ENCODE measurements at places on chromosomes 5 and 9.

- no peak for DNase-seq
Measured at GRCh38 chr5:109688630-109688969, 1.1 kb upstream of the MAN2A1 start.

GRCh38 chr5:15831408-15831807 lies 331.4 kb downstream of the FBXL7 start:
- no peak for DNase-seq

- no peak for DNase-seq
Measured at GRCh38 chr5:180090769-180091546, 19.4 kb upstream of the RNF130 start.

DNA sequence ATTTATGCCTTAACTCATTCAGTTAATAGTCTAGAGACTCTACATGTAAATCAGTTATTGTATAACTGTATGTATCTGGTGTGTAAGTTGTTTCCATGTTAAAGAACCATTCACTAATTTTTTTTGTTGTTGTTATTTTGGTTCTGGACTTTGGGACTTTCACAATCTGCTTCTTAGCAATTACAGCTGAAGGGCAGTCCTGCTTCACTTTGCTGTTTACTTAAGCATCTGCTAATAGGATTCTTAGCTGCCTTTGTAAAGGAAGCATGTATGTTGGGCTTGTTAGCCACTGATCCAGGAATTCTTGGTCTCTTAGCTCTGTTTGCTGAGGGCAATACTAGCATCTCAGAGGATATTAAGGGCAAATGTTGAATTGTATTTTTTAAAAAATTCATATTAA lies 97.0 kb downstream of the FOCAD start:
- no peak for DNase-seq

- no peak for DNase-seq
Measured at GRCh38 chr9:135297456-135298075, 182.0 kb upstream of the PPP1R26 start.

DNA sequence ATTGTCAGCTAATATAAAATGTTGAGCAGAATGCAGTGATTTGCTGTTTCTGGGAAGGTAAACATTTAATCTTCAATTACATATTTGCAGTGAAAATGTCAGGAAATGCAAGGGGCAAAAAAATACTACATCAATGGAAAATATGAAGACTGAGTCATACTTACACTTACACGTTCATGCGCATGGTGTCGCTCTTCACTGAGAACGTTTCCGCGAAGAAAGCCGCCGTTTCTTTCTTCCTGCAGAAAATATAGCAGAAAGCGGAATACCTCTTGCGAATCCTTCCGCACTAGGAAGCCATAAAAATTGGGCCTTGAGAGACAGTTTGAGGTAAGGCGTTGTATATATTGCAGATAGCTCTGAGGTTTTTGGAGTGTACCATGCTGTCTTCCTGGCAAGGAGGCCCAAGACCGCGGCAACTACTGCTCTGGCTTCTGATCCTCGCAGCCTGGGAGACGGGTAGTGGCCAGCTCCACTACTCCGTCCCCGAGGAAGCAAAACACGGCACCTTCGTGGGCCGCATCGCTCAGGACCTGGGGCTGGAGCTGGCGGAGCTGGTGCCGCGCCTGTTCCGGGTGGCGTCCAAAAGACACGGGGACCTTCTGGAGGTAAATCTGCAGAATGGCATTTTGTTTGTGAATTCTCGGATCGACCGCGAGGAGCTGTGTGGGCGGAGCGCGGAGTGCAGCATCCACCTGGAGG lies at the start of gene PCDHA13:
TSS of gene PCDHA13 (plus strand) at position 236 of the 702 bp plus-strand sequence. CDS start at position 381, 145 bp downstream.
- no peak for DNase-seq

DNA sequence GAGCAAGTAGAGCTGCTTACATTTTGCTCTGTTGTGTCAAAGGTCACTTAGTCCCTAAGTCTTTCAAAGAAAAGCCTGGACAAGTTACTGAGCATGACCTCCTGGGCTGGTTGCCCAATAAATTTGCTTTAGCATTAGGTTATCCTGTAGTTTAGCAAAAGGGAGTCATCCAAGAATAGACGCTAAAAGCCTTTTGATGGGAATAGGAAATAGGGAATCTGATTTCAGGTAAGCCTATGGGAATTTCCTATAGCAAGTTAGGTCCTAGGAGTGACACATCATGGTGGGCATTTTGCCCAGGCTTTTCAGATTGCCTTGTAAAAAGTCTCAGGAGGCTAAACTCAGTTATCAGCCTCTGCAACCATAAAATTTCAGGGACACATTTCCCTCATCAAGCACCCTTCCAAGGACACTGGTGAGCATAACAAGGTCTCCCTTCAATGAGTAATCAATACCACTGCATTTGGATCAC lies 67.6 kb upstream of the RANBP3L start:
- DNase-seq = no peak

- no peak for DNase-seq
Measured at GRCh38 chr5:7473668-7474215, 77.8 kb downstream of the ADCY2 start.

DNA sequence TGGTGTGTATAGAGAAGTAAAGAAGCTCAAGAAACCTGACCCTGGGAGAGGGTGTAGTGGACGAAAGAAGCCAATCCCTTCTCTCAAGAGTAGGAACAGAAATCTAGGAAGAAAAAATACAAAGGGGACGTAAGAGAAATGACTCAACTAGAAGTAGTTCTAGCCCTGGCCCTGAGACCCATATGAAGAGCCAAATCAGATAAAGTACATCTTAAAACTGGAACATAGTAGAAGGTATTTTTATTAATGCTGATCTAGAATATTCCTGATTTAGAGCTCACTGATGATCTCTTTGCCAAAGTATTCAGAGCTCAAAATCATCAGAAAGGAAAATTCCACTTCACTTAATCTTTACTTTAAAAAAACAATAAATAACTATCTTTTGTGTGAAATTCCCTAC lies 184.8 kb downstream of the MLLT3 start:
- DNase-seq = no peak

GRCh38 chr9:110298043-110298605 lies 39.5 kb downstream of the TXNDC8 start:
- DNase-seq = no peak

DNA sequence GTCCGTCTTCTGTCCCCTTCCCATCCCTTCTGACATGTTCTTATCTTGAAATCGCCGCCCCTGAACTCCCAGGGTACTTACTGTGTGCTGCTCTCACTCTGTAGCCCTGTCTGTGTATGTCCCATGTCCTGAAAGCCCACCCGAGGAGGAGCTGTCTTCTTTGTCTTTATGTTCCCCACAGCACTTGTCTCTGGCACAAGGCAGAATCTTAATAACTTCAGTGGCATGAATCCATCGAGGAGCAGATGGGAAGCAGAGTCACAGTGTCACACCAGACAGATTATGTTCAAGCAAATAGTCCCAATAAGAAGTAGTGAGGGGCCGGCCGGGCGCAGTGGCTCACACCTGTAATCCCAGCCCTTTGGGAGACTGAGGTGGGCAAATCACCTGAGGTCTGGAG lies 29.7 kb upstream of the LTC4S start:
- DNase-seq = no peak

- no peak for DNase-seq
Measured at GRCh38 chr5:17005107-17005828, 69.2 kb upstream of the MYO10 start.

DNA sequence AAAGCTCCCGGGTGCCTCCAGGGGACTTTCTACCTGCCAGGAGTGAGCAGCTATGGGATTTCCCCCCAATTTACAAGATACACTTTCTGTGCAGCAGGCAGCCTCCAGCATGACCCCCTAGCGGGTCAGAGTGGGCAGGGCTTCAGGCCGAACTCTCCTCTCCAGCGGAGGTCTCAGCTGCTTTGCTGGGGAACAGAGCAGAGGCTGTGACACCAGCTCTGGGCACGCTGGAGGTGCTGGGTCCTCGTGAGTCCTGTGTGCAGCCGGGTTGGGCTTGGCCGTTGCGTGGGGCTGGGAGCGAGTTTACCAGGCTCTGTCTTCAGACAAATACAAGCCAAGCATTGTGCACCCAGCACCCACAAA lies 2.9 kb downstream of the NRARP start:
- DNase-seq = no peak

GRCh38 chr5:68382640-68383039 lies 167.1 kb downstream of the PIK3R1 start:
- DNase-seq = no peak

- DNase-seq = no peak
Measured at GRCh38 chr9:95057101-95057500, 260.4 kb downstream of the FANCC start.

DNA sequence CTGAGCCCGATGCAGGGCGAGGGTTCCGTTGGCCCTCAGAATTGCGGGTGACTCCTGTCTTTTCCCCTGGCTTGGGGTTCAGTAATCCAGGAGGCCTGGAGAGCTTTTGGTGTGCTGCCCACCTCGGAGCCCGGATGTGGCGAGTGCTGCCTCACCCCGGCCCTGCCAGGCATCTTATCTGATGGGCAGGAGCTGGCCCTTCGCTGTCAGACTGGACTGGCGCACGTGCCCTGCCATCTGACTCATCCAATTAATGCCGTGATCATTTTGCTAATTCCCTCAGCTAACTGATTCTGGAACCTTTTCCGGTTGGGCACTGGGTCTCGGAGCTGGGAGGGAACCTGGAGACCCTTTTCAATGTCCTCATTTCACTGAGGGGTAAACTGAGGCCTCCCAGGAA lies 34.6 kb downstream of the RXRA start:
- DNase-seq = no peak

GRCh38 chr5:180831139-180832093 lies 28.8 kb upstream of the MGAT1 start:
- peak; percentile 54 for DNase-seq

DNA sequence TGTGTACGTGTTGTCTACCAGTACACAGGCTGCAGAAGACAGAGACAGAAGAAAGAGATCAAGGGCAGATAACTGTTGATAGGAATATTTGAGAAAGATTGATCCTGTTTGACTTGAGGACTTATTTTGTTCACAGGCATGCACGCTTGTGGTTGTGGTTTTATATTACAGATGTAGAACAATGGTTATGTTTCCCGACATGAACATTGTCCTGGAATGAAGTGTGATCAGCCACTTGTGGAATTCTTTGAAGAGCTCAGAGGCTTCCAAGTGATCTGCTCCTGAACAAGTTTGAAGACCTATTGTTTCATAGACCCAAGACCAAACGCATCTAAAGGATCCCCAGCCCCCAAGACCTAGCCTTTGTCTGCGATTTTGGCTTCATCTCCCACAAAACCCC lies 13.7 kb downstream of the TEX53 start:
- DNase-seq = no peak

Data from stimulated activated CD8-positive, alpha-beta memory T cell treated with anti-CD3 and anti-CD28 coated beads, Interleukin-15, amount 100 ng/mL, for 1 hour (primary cell).